ENCODE measurements at places on chromosomes 1 and 21.

DNA sequence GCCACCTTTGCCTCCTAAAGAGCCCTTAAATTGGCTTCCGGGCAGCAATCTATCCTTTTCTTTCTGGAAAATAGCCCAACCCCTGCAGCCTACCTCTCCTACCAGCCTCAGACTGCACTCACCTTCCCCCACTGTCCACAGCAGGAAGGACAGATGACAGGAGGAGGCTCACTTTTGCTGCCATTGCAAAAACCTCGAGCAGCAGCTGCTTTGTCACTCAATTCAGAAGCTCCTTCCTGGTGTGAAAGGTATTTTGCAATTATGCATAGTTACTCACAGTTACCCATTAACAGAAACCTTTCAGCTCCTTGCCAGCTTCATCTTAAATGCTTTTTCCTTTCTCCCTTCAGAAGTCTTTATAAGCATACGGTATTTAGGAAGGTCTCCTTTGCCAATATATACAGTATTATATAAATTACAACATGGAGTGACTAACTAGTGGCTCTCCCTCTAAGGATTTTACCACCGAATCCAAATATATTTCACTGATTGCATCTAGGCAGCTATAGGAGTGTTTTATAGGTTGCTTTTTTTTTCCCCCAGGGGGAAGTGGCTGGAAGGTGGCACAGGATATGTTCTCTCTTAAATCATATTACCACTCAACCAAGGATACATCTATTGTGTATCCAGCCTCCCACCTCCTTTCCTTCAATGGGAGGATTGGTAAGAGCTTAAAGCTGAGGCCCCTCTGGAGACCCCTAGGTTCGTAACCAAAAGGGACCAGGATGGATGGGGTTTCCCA is 142.1 kb upstream of the IPO9 start:
- H3K4me3 ChIP-seq: no peak overlapping the region
- no peaks in the 10 kb centered on the region for H3K36me3 ChIP-seq
- H3K27ac ChIP-seq: no peak overlapping the region
- no peaks in the 10 kb centered on the region for H3K27me3 ChIP-seq
- no peaks in the 10 kb centered on the region for H3K4me1 ChIP-seq
- no peak for DNase-seq

- peaks cover 36% of the 10 kb centered on the region for H3K4me1 ChIP-seq
- H3K27me3 ChIP-seq: no peaks in the 10 kb centered on the region
- no peak overlapping the region for H3K4me3 ChIP-seq
- H3K36me3 ChIP-seq: no peaks in the 10 kb centered on the region
- DNase-seq: no peak
Measured at GRCh38 chr1:225476100-225476511, 48.3 kb upstream of the LBR start.

GRCh38 chr1:161905269-161905884 is 118.3 kb downstream of the OLFML2B start:
- DNase-seq: no peak
- no peak overlapping the region for H3K27ac ChIP-seq
- no peak overlapping the region for H3K4me3 ChIP-seq
- H3K36me3 ChIP-seq: no peaks in the 10 kb centered on the region

DNA sequence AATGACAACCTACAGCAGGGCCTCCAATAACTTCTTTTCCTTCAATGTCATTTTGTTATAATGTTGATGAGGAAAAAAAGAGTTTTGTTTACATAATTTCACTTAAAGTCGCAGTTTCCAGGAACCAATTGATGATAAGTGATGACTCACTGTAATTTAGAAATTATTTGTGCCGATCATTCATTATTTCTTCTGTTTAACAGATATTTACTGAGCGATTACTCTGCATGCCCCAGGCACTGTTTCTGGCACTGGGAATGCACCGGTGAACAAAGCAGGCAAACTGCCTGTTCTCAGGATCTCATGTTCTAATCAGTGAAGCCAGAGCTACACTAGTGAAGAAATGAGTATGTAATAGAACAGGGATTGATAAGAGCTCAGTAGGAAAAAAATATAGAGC is 403.4 kb downstream of the NTNG1 start:
- no peaks in the 10 kb centered on the region for H3K4me1 ChIP-seq
- H3K36me3 ChIP-seq: no peaks in the 10 kb centered on the region
- H3K27ac ChIP-seq: no peak overlapping the region
- H3K27me3 ChIP-seq: no peaks in the 10 kb centered on the region

Data from CD8-positive, alpha-beta memory T cell (primary cell).